Cerebellum (tissue), 4 donors: ENCODE measurements at places on chromosomes 16 and 17. TPM values are rescaled to one million over a fixed set of nuclear protein-coding genes. Genes with fewer than 3 reads are reported as not detected.

- DNase-seq = no peak
Observed at GRCh38 chr16:17367036-17367435, 103.7 kb downstream of the XYLT1 start.

- DNase-seq = no peak
Observed at GRCh38 chr17:53629188-53629587, 193.5 kb upstream of the KIF2B start.

DNA sequence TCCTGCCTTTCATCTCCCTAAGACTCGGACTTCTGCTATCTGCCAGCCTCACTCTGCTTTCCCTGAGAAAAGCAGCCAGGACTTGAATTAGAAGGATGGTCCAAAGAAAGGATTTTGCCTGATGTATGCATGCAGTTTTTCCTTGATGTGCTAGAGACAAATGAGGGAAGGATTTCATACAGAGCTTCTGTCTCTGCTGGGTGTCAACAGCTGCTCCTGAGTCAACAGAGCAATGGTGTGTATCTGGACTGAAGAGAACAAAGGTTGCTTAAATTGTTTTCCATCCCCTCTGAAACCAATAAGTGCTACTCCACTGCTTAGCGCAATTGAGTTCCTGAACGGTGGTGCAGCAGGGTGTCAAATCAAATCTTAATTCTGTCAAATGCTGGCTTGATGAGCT, 680.6 kb upstream of the C16orf82 start:
- no peak for DNase-seq

- no peak for DNase-seq
Observed at GRCh38 chr16:1958715-1959268, 546 bp upstream of the NDUFB10 start.

GRCh38 chr16:22189473-22190080, 16.5 kb upstream of the EEF2K start:
- no peak for DNase-seq

GRCh38 chr17:69605571-69605970, 191.1 kb downstream of the MAP2K6 start:
- no peak for DNase-seq

DNA sequence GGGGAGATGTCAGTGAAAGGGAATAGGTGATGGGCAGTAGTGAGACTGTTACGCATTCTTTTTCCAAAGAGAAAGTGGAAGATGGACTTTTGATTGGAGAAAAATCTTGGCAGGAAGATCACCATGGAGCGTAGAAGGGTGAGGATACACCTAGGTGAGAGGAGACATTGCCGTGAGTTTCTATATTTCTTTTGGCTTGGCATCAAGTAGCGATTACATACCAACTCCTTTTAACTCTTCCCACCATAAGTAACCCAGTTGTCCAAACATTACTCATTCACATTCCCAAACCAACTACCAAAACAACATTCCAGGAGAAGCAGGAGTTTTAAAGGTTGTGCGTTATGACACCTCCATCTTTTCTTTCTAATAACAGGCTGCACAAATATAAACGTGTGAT, 10.7 kb upstream of the KRT28 start:
- DNase-seq = no peak

- DNase-seq = peak; percentile 88
Observed at GRCh38 chr16:75110637-75111513, 5.7 kb downstream of the LDHD start.

DNA sequence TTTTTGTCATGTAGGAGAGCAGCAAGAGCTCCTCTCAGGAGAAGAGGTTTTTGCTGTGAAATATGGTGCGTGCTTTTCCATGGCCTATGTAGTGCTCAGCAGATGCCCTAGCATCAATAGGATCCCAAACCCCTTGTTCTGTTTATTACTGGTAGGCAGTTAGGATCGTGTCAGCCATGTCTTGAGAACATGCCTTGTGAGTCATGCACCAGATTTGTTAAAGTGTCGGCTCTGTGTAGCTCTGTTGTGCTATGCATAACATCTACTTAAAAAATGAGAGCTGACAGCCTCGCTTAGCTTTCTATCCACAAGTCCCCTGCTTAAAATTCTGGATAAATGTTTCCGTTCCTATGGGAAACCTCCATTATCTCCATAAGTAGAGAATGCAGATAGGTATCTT, 4.4 kb upstream of the EIF4A3 start:
- no peak for DNase-seq

- DNase-seq = no peak
Observed at GRCh38 chr16:78778101-78779004, 678.9 kb downstream of the WWOX start.

- no peak for DNase-seq
Observed at GRCh38 chr17:21399474-21400186, 23.5 kb downstream of the KCNJ12 start.

DNA sequence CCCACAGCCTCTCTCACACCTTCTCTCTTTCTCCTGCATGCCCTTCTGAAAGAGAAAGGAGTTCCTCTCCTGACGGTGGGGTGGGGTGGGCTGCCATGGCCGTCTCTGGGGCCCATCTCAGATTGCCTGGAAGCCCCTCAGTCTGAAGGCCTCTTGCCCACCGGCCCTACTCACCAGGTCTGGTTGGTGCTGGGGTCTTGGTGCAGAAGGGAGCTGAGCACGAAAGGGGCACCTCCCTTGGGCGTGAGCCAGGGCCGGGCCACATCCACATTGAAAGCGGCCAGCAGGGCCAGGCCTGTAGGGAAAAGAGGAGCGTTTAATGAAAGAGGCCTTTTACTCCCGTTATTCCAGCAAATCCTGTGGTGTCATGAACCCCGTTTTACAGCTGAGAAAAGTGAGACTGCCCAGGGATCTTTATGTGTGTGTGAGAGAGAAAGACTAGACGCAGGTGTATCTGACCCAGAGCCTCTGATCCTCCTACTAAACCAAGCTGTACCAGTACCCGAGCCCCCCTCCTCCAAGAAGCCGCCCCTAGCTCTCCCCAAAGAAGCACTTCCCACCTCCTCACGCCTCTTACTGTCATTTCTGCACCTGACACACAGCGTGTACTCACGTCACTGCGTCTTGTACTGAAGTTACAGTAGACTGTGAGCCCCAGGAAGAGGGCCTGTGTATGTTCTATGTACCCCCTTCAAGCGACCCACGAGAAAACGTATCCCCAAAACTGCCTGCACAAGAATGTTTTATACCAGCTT, 23.4 kb downstream of the ITGAE start:
- DNase-seq = no peak

DNA sequence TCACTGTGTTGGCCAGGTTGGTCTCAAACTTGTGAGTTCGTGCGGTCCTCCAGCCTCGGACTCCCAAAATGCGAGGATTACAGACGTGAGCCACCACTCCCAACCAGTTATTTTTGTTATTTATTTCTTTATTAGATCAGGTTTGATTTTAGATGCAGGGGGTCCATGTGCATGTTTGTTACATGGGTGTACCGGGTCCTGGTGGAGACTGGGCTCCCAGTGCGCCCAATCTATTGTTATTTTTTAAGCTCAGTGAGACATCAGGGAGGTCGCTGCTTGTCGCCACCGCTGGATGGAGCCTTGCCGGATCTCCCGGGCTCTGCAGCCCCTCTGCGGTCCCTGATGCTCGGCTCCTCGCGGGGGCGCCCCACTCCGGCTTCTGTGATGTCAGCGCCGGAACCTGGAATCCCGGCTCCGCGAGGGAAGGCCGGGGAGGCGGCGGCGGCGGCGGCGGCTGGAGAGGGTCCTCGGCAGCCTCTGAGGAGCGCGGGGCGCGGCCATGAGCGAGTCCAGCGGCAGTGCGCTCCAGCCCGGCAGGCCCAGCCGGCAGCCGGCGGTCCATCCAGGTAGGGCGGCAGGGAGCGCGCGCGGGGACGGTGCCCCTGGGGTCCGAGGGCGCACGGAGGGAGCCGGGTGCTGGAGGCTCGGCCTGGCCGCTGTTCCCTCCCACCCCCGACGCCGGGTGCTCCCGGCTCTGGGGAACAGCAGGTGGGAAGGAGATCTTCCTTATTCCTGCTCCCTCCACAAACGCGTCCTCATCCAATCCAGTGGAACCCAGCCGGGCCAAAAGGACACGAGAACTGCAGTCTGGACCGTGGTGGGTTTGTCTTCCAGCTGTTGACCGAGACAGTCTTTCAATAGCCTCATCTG, at the start of gene TMC7:
Gene TMC7 (plus strand): TSS at position 370 of the 870 bp plus-strand sequence. CDS start 130 bp downstream, at position 500.
- DNase-seq = peak; percentile 86

- no peak for DNase-seq
Observed at GRCh38 chr17:3260600-3260999, 37.6 kb downstream of the OR3A1 start.

GRCh38 chr17:58531661-58532554, 17.5 kb upstream of the MTMR4 start:
- peak; percentile 93 for DNase-seq

DNA sequence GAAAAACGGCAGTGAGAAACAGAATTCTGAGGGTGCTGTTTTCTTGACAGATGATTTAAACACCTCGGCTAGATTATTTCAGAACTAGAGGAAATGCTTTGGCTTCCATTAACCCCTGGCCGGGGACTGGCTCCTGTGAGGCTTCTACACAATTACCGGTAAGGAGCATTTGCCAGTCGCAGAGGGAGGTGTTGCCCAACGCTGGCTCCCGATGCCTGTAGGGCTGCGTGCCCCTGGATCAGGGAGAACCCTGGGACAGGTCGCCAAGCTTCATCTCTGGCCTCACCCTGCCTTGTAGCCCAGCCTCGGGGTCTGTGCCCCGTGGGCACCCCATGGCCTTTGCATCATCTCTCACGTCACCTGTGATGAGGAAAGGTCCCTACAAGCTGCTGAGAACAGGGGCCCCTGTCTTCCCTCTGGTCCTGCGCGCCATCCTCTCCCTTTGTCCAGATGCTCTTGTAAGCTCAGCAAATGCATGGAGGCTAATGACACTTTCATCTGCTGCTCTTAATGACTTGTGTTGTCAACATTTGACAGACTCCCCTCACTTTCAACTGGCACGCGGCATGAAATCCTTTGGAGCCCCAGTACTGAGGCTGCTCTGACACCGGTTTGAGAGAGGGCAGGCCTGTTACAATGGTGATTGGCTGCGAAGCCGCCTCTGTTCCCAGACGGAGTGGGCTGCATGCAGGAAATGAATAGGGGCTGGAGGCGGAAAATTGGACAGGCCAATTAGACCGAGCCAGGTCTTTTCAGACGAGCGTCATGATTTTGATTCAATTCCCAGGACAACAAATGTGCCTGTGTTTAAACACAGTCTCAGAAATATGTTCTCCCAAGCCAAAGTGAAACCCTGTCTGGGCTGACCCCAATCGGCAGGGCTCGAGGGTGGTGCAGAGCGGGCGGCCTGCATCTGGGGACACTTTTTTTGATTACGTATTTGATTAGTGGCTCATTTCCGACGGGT, 85.5 kb upstream of the DOC2B start:
- DNase-seq = peak; percentile 53

DNA sequence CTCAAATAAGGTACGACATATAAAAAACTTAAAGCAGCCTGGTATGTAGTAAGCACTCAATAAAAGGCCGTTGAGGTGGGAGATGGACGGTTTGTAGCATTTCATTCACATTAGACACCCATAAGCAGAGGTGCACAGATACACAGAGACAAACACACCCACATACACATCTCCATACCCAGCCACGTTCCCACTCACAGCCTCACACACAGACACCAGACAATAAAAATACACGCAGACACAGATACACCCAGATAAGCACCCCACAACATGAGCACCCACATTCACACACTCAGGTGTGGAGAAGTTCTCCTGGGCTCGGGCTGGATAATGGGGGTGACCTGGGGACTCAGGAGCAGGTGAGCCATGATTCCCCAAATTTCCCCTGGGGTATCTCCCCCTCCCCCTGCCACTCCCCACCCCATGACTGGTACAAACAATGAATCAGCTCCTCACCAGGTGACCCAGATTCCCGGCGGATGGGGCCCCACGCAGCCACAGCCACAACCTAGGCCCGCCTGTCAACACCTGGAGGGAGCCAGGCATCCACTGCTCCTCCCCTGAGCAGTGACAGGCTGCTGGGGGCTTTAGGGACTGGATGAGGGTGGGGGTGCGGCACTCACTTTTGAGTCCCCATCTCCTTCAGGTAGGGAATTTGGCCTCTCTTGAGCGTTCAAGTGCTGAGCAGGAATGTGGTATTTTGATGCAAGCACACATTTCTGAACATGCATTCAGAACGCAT, 2.7 kb downstream of the DLX3 start:
- DNase-seq = no peak

DNA sequence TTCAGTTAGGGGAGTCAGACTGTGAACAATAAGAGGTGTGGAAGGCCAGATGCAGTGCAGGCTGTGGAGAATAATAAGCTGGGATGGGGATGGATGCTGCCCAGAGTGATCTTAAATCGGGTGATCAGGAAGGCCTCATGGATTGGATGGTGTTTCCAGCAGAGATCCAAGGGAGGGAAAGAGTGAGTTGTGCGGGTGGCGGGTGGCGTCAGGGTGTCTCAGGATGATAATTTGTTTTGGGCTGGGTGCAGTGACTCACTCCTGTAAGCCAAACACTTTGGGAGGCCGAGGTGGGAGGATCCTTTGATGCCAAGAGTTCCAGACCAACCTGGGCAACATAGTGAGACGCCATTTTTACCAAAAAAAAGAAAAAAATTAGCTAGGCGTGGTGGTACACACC, 7.9 kb downstream of the CLUAP1 start:
- DNase-seq = no peak

DNA sequence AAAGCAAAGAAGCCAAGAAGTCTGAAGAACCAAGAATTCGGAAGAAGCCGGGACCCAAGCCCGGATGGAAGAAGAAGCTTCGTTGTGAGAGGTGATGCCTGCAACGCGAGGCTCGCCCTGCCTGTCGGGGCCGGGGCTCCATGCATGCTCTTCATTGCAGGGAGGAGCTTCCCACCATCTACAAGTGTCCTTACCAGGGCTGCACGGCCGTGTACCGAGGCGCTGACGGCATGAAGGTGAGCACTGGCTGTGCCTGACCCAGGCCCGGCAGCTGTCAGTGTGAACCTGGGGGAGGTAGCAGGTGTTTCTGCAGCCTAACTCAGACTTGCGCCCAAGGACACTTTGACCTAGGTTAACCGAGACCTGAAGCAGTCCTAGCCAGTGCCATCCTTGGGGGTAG, 12.0 kb downstream of the ZNF276 start:
- DNase-seq = no peak

DNA sequence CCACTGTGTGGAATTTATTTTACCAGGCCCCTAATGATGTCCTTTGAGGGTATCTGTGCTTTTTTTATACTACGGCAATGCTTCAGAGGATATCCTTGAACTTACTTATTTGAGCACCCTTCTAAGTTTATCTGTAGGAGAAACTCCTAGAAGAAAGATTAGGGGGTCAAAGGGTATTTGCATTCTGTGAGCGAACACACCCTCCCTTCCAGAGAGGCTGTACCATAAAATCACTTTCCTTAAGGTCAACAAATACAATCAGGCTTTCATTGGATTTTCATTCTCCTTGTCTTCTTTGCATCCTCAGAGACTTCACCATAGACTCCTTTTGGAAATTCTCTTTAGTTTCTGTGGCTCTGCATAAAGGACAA, 4.7 kb upstream of the C1QTNF1 start:
- no peak for DNase-seq

DNA sequence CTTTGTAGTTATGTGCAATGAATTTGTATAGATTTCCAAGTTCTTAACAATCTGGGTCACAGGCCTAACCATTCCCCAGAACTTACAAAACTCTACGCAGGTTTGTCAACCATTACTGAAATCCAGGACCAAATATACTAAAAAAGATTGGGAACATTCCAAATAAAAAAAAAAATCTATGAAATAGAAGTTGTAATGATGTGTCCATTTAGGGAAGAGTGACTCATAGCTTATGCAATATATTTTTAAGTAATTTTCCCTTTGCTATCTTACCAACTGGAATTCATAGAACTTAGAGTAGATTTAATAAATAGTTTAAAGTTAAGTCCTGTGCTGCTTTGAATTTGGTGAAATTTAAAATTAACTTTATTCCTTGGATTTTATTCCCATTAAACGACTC, 393.2 kb downstream of the PMP22 start:
- DNase-seq = no peak

Gene WWP2
- 26.0 TPM for total RNA-seq

Gene TMEM114
- total RNA-seq = not detected

Gene KCNG4
- not detected for total RNA-seq

Gene RAB11FIP4
- 27.8 TPM for total RNA-seq
